IPS DF 6.9 (cell line): ENCODE measurements at places on chromosomes 7 and 10.

DNA sequence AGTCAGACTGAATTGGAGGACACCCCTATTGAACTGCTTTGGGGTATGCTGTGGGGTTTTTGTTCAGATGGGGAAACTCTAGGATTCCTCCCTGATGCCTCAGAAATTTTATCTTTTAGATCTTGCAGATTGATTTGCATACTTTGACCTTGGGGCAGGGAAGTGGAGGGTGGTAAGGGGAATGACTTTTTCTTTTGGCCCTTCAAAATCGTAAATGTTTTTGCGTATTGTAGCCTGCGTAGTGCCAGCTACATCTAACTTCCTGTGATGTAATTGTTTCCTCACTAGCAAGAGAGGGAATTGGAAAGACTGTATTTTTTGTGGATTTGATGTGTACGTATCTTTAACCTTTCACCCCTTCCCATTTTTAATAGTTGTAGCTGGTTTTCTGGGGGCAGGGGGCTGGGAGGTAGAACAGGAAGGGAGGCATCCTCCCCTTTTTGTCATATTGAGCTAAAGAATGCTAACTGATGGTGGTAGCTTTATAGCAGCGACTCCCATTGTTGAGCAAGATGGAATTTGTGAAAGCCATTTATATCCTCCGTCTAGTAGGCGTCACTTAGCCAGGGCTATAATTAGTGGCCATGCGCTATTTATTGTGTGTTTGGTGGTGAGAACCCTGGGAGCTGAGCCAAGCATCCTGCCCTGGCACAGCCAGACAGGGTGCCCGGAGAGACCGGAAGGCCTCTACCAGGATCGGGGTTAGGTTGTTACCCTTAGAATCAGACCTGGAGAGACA lies 11.3 kb downstream of the DUSP5 start:
- DNase-seq: no peak

DNA sequence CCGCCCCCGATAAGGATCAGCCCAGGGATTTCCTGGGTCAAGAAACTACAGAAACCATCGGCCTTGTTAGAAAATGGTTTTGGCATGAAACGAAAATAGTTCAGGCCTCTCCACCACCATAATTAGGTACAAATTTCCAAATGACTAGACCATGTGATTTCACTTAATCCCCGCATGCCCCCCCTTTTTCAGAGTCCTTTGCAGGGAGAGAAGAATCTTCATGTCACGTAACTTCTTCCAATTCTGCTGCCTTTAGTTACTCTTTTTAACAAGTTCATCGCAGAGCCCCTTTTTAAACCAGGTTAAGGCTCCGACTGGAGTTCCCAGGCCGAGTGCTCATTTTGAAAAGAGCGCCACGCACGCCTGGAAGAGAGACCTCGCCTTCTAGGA lies 3.4 kb downstream of the PDGFA start:
- DNase-seq: no peak

DNA sequence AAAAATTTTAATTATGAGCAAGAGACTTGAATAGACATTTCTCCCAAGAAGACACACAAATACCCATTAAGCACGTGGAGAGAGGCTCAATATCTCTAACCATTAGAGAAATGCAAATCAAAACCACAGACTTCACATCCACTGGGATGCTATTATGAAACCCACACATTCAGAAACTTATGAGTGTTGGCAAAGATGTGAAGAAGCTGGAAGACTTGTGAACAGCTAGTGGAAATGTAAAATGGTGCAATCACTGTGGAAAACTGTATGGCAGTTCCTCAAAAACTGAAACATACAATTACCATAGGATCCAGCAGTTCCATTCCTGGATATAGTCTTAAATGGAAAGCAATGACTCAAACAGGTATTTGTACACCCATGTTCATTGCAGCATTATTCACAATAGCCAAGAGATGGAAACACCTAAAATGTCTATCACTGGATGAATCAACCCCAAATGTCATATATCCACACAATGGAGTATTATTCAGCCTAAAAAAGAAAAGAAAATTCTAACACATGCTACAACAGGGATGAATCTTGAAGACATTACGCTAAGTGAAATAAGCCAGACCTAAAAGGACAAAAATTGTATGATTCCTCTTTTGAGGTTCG lies 53.5 kb upstream of the FRMD4A start:
- no peak for DNase-seq

DNA sequence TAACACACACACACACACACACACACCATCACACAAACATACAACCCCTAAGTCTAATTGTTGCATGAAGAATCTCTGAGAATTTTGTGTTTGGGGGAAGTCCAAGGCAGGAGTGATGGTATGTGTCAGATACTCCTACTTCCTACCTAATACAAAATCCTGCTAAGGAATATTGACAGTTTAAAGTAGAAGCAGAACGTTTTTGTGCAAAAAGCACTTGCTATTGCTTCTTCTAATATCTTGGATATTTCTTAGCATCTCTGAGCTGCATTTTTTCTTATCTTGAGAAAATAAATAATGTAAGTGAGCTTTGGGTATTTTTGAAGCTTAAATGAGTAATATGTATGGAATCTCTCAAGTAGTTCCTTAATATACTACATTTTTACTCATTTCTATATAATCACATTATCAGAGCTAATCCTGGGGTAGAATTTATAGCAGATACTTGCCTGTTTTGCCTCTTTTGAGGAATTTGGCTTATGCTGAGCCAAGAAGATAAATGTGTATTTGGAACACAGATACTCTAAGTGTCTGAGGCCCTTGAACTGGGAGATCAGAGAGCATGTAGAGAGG lies 212.3 kb downstream of the DKK1 start:
- DNase-seq: no peak

DNA sequence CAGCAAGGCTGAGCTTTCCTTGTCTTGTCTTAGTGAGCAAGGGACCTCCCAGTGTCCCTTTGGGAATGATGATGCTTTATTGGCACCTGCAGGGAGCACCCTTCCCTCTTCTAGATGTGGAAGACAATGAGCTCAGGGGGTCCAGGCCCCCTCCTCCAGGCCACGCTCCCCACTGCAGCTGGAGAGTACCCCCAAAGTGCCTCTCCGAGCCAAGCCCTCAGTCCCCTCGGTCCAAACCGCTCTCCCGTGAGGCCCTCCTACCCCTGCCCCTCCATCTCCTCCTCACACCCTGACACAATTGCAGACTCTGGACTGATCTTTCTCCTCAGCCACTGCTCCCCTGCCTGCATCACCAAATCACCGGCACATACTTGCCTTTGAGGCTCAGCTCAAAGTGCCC lies 16.7 kb downstream of the RBP3 start:
- DNase-seq: no peak

DNA sequence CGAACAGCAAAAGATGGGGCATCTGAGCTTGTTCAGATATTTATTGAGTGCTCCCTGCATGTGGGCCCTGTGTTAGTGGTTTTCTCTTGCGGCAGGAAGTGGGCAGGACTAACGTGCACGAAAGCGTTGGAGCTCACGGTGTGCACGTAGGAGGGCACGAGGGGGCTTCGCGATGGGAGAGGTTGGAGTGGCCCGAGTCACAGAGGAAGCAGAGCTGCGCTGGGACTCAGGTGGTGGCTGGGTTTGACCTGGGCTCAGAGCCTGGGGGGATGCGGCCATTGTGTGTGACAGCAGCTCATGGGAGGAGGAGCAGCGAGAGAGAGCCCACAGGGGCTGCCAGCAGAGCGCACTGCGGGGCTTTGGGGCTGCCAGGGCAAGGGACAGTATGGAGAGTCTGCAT lies 7.7 kb downstream of the ZSCAN25 start:
- no peak for DNase-seq

GRCh38 chr10:5043716-5044115 lies 40.1 kb upstream of the AKR1C2 start:
- DNase-seq: no peak
